HS-5 (cell line): ENCODE measurements at places on chromosomes 2 and 18.

DNA sequence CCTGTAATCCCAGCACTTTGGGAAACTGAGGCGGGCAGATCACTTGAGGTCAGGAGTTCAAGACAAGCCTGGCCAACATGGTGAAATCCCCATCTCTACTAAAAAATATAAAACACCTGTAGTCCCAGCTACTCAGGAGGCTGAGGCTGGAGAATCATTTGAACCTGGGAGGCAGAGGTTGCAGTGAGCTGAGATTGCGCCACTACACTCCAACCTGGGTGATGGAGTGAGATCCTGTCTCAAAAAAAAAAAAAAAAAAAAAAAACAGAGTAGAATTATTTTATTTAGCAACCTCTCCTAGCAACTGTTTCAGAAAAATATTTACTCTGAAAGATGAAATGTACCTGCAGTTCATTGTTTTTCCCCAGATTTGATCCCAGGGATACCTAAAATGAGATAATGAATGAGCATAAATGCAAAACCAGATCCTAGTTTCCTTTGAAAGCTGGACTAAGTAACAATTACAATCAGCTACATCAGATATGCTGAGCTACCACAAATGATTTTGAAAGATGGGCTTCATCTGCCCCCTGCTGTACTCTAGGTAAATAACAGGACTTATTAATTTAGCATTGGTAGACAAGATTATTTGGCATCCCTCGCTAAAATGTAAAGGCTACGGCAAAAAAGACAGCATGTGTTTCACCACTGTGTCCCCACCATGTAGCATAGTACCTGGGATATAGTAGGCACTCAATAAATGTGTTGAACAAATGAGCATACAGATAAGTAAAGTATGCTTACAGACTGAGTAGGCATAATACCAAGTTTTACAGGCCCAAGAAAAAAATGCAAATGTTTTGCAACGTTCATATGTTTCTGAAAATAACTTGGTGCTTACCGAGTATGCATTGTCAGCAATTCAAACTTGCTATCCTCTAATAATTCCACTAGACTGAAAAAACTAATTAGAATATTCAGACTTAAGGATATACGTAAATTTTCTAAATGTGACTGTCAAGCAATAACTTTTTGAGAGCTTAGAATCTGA, 102.5 kb downstream of the ATL2 start:
- peak; percentile 70 for DNase-seq

- peak; percentile 14 for DNase-seq
Measured at GRCh38 chr2:173884025-173884802, 81.0 kb downstream of the SP3 start.

- no peak for DNase-seq
Measured at GRCh38 chr2:240655931-240656886, 26.5 kb downstream of the AQP12B start.

DNA sequence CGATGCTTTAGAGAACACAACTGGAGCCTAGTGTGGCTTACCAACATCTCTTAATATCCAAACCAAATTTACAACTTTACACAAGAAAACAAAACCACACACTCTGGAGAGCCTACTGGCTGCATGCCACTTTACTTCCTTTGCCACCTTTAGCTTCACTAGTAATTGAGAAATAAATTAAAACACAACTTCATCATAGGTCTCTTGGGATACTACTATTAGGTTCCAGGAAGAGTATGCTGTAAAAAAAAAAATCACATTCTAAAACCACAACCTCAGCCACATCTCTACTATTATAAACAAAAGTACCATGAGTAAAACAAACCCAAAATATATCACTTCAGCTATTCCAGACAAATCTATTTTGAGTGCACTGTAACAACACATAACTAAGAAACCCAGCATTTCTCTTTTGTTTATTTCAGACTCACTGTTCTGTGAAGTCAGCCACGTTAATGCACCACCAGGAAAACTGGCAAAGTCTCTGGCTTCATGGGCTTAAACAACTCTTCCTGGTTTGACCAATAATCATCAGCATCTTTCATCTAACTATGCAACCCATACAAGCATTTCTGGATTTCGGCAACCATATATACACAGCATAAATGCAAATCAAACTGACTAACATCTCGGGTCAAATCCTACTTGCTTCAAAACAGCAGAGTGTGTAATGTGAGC, 59.1 kb downstream of the REV1 start:
- DNase-seq: no peak

DNA sequence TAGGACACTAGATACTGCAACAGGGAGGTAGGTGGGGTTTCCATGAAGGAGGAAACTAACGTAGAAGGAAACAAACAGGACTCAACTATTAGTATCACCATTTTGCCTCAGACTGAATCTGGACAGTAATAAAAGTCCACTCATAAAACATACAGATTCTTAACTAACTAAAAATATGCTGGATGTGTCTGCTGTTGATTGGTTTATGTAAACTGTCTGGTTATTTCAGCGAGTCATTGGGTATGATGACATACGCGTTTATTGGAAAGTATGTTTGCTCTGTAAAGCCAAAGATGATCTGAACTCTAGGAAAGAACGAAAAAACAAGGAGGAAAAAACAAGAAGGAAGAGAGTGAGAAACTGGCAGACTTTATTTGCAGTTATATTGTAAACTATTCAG, 1816.1 kb upstream of the LRRTM1 start:
- DNase-seq: no peak

DNA sequence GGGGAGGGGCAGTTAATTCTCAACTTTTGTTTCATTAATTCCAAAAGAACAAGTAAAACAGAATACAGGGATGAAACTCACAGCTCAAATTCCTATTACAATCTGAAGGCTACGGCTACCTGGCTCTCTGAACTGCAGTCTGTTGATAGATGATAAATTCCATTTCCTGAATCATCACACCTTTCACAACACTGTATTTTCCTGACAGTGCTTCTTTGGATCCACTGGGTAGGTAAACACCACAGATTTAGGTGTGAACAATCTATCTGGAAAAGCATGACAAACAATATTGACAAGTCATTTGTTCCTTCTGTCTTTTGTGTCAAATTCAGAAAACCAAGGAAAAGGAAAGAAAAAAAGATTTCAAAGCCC, 843.2 kb downstream of the LRRTM4 start:
- DNase-seq: no peak

DNA sequence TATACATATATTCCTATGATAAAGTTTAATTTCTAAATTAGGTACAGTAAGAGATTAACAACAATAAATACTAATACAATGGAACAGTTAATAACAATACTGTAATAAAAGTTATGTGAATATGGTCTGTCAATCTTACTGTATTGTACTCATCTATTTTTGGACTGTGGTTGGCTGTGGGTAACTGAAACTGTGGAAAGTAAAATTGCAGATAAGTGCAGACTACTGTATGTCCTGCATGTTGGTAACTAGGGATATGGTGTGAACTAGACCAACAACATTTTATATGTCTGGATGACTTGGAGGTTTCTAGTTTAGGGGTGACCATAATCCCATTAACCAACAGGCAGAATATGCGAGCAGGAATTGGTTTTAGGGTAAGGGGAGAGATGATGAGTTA, 23.3 kb downstream of the PHLPP1 start:
- DNase-seq: no peak

GRCh38 chr2:76406134-76406855, 695.6 kb upstream of the GCFC2 start:
- DNase-seq: no peak

GRCh38 chr2:60822987-60823386, 58.4 kb upstream of the REL start:
- no peak for DNase-seq

DNA sequence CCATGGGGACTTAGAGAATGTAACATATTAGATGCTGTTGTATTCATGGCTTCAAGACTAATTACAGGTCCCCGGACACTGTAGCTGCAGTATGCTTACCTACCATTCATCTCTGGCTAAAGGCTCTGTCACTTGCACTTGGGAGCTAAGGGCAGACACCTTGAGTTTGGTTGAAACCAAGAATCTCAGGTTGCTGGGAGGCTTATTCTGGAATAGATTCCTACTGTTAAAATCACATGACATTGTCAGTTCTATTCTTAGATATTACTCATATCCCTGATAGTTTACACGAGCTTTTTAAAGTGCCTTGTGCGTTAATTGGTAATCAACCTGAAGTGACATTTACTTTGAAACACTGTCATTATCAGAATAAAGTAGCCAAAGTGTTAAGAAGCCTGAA, 73.0 kb upstream of the EPB41L5 start:
- DNase-seq: no peak

DNA sequence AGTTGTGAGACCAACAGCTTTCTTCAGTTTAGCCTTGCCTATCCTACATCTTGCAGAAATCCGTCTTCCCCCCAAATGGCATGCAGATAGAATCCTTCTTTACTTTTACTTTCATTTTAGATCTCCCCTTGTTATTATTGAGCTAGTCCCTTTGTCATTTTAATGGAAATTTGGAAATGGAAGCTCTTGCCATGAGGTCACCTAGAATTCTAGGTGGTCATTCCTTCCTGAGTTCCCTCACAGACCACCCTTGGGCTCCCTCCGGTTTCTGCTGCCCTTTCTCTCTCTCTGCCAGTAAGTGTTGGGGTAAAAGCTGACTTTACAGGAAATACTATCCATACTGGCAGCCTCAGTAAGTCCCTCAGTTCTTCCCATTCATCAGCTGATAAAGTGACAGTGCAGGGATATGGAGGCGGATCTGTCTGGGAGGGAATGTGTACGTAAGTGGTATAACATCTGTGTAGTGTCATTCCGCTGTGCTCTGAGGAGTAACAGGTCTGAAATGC, 30.2 kb downstream of the ARHGAP25 start:
- DNase-seq: no peak

DNA sequence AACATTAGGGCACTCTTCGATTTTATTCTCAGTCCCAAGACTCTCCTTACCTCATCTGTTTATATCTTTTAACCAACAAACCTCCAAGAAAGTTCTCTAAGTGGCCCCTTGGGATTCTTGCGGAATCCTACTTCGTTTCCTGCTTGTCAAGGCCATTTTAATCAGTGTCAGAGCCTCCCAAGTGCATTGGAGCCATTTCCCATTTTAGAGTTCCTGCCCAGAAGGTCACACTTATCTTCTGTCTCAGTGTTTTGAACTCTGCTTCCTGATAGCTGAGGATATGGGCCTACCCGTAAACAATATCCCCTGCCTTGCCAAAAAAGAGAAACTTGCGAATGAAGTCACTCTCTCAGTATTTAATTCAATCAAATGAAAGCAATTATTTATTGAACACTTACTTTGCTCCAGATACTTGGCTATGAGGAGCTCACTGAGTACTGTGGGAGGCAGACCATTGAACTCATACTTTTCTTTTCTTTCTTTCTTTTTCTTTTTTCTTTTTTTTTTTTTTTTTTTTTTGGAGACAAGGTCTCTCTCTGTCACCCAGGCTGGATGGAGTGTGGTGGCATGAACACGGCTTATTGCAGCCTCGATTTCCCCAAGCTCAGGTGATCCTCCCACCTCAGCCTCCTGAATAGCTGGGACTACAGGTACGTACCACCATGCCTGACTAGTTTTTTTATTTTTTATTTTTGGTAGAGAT, 5.7 kb upstream of the NOSTRIN start:
- DNase-seq: no peak

- DNase-seq: no peak
Measured at GRCh38 chr2:197216361-197216979, 94.1 kb downstream of the ANKRD44 start.
